ENCODE measurements at places on chromosomes 7 and 10.

DNA sequence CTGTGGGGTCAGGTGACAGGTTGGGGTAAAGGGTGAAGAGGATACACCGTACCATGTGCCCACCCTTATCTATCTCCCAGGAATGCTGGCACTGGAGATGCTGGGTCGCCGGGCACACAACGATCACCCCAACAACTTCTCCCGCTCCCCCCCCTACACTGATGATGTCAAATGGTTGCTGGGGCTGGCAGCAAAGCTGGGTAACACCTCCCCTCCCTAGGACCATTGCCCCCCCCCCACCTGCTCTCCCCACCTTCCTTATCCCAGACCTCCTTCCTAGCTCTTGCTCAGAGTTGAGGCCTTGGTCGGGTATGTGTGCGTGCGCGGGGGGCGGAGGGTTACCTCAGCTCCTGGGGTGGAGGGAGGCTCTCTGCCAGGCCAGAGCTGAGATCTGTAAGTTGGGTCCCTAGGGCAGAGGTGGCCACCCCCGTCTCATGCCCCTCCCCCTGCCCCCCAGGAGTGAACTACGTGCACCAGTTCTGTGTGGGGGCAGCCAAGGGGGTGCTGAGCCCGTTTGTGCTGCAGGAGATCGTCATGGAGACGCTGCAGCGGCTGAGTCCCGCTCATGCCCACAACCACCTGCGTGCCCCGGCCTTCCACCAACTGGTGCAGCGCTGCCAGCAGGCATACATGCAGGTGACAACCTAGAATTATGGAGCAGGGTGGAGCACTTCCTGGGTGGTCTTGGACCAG, 10.7 kb downstream of the NDST2 start:
- no peak for DNase-seq

DNA sequence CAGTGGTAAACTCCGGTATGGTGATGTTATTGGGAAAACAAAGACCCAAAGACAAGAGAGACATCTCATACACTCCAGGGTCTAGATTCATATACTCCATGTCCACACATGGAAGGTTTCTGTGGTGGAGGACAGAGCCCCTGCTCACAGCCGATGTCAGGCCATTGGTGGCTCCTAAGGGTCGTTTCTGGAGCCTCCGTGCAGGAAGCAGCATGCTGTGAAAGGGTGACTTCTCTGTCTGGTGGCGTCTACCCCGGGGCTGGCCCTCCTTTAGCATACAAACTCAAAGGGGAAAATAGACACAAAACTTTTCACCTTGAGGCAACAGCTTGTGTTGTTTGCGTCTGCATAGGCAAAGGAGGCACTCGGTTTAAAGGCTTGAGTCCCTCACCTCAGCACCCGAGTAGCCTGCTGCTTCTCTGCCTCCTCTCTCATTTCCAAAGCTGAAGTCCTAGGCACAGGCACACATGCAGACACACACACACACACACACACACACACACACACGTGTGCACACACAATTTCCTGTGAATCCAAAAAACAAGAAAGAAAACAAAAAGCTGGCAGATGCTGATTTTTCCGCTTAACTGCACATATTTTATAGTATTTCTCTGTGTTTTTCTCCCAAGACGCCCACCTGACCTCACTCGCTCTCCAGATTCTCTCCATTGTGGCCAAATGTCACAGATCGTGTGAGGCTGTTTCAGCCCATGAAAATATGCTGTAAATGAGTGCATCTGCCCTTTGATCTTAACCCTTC, 601.4 kb upstream of the MGMT start:
- peak; percentile 14 for DNase-seq

DNA sequence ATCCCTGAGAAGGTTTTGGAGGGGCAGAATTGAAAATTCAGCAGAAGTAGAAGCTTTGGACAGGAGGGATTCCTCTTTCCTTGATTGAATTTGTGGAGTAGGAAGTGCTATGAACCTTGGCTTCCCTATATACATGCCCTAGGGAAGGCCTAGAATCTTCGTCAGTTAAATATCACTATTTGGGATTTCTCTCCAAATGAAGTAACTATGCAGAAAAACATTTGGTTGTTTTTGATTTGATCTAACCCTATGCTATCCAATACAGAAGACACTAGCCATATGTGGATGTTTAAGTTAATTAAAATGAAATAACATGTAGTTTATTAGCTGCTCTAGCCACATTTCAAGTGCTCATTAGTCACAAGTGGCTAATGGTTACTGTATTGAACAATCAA, 15.7 kb downstream of the ANLN start:
- no peak for DNase-seq

DNA sequence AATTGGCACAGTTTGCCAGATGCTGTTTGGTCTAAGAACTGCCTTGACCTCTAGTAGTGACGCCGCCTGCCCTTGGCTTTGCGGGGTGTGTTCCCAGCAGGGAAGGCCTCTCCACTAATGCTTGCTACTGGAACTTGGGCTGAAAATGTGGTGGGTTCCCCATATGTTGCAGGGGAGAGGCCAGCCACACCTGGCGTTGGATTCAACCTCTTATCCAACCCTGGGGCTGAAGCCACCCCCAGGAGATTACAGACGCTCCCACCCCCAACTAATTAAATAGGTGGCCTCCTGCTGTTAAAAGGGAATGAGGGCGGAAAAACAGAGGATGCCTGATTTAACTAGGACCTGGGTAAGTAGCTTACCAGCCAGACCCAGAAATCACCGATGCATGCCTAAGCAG, 19.2 kb upstream of the ATOH7 start:
- no peak for DNase-seq

- DNase-seq, result no peak
Observed at GRCh38 chr7:130254555-130254954, 12.1 kb upstream of the CPA2 start.

- DNase-seq, result no peak
Observed at GRCh38 chr10:111370101-111370500, 293.3 kb downstream of the ADRA2A start.

- no peak for DNase-seq
Observed at GRCh38 chr10:24453404-24453830, 244.5 kb downstream of the KIAA1217 start.

DNA sequence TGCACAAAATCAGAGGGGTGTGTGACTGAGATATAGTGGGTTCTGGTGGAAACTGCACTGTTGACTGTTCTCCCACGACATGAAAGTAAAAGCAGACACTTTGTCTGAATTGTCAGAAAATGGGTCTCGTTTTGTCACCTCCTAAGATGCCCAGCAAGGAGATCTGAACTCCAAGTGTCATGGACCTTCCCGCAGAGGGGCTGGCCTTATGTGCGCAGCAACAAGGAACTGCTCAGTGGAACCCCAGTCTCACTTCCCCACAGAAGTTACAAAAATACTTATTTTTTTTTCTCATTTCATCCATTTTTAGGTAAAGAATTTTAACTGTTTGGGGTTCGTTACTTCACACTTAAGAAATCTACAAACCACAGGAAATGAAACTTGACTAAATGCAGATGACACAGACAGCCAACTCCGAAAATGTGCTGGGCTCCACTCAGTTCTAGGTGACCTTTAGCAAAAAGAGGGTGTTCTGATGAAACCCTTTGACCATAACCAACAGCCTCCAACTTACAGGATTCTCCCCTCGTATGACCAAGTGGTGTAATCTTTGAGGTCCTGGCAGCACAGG, 115.0 kb downstream of the FAM107B start:
- DNase-seq, result no peak

GRCh38 chr10:124985162-124985561, 43.2 kb downstream of the ZRANB1 start:
- DNase-seq, result no peak

DNA sequence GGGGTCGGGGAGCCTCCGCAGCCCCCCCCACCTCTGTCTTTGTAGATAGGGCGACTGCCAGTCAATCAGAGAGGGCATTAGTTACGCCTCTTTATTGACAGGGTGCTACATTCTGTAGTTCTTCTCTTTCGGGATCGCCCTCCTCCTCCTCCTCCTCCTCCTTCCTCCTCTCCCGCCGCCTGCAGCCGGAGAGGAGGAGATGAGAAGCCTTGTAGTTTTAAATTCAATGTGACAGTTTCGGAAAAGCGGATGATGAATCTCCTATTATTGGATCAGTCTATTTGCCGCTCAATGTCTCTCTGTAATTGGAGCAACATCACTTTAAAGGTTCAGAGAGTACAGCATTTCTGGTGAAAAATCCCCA, 587 bp upstream of the UNCX start:
- DNase-seq, result no peak

DNA sequence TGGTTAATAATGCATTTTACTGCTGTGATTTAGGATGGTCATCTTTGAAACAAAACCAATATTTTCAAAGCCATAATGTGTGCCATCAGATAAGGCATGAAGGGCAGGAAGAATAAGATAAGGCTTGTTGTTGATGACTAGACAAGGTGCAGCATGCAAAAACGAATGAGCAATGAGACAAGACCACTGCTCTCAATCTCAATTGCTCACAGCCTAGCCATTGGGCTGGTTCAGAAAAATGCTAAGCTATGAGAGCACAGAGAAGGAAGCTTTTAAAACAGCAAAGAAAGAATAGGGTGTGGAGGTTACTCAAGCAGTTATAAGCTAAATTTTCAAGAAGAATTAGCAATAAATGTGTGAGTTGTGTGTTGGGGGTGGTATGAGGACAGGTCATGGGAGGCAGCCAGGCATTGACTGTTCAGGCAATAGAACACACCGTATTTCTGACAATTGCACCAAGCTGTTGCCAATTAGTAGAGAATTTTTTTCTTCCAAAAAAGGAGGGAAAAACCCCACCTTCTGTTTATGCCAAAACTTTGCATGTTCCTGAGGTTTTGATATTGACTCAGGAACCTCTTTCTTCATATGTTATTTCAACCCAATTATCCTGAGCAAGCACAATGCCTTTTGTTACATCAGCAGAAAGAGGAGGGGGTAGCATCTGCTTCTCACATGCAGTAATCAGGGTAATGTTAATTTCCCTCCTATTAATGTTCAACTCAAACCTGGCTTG, 276.5 kb downstream of the HDAC9 start:
- DNase-seq, result no peak

- DNase-seq, result no peak
Observed at GRCh38 chr10:14396411-14397048, 65.8 kb upstream of the FRMD4A start.

- DNase-seq, result peak; percentile 41
Observed at GRCh38 chr10:24901686-24902399, 50.6 kb downstream of the PRTFDC1 start.

GRCh38 chr10:74936577-74937265, 110.3 kb downstream of the KAT6B start:
- no peak for DNase-seq

DNA sequence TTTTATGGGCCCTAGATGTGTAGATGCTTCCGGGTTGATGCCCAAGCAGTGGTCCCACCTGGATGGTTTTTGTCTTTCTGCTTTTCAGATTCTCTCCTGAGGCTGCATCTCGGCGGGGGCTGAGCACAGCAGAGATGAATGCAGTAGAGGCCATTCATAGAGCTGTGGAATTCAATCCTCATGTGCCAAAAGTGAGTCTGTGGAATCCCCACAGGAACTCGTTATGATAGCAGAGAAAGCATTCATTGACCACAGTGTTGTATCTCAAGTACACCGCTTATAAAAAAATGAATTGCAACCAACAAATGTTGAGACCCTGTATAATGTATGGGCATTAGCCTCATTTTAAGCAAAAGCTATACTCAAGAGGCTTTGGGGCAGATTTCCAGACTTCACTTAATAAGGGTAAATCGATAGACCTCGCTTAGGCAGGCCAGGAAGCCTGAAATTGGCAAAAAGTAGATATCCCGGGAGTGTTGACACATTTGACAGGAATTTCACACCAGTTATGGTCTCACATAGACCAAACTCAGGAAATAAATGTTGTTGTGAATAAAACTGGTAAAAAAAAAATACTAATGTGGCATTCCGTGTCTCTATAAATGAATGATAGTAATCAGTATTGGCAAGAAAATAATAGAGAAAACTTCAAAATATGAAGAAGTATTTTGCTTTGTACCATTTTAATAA, 132.0 kb downstream of the WNT2 start:
- DNase-seq, result no peak

DNA sequence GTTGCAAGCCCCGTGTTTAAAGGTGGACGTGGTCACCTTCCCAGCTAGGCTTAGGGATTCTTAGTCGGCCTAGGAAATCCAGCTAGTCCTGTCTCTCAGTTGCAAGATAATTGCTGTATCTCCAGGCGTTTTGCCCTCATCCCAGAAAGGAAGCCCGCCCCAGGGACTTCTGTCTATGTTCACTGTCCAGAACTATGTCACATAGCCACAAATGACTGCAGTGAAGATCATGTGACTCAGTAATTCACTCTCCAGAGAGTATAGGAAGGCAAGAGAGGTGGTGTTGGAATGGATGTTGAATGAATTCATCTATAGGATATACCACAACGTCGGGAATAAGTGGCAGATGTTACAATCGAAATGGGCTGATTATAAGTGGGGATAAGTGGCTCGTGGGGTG, 349 bp upstream of the ERVW-1 start:
- no peak for DNase-seq

GRCh38 chr7:72441791-72442190, 29.7 kb upstream of the CALN1 start:
- no peak for DNase-seq

DNA sequence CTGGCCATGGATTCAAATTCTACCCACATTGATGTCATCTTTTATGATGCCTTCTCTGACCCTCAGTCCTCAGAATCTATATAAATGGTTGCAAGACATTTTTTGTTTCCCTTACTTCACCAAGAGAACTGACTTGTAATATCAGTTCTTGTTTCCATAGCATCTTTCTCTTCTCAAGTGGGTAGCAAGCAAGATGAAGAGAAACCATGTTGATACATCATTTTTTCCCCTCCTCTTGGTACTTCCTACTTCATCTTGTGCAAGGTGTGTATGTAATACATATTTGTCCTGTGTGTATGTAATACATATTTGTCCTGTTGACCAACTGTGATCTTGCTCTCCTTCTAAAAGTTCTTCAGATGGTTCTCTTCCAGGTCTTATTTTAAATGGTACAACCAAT, 348.6 kb downstream of the PTEN start:
- no peak for DNase-seq

DNA sequence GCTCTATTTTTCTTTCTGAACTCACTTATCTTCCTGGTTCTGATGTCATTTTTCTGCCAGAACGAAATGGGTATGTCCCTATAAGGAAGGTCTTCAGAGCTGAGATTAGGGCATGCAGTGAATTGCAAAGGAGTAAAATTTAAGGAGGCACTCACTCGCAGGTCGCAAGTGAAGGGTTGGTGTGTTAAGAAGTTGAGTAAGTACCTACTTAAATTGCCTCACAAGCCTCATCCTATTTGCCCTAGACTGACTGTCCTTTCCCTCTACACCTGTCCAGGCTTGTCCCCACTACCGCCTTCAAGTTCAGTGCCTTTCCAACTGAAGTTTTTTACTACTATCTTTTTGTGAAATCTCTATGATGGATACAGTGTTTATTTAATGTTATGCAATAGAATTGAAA, 191.5 kb downstream of the AHR start:
- DNase-seq, result no peak

- DNase-seq, result no peak
Observed at GRCh38 chr10:79079490-79080355, 11.0 kb downstream of the ZMIZ1 start.

GRCh38 chr10:46048152-46048551, 2.1 kb upstream of the MSMB start:
- no peak for DNase-seq

- DNase-seq, result no peak
Observed at GRCh38 chr10:119549247-119549999, 6.9 kb upstream of the RGS10 start.

All from omental fat pad (tissue), 4 donors.